ENCODE measurements at places on chromosomes 12 and 14.

- peak; percentile 92 for DNase-seq
Measured at GRCh38 chr14:75522224-75522982, at the start of gene BATF. BATF (plus strand) TSS chr14:75522469; CDS start chr14:75522683, 214 bp downstream.

DNA sequence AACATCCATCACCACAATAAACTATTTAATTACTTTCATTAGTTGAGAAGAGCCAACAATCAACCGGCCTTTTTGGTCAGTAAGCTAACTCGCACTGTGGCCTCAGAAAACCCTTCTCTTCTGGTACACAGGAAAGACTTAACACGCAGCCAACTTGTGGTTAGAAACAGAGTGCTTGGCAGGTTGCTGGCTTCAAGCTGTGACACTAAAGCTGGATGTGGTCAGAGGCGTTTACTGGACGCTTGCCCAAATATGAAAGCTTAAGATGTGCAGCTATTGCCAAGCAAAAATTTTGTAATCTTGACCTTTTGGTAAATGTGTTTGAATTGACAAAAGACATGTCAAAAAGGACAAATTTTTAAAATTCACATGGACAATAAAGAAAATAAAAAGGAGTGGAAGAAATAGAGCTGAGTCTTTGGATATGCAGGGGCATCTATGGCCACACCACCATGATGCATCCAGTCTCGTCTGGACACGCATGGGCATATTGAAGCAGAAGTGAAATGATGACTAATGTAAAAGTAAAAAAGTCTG, 2.6 kb upstream of the KLRK1 start:
- peak; percentile 68 for DNase-seq

- no peak for DNase-seq
Measured at GRCh38 chr14:51677738-51678137, 26.0 kb downstream of the FRMD6 start.

GRCh38 chr12:7404275-7404674, 39.7 kb downstream of the CD163L1 start:
- DNase-seq: no peak

- DNase-seq: no peak
Measured at GRCh38 chr12:50187084-50187900, 20.1 kb upstream of the CERS5 start.

DNA sequence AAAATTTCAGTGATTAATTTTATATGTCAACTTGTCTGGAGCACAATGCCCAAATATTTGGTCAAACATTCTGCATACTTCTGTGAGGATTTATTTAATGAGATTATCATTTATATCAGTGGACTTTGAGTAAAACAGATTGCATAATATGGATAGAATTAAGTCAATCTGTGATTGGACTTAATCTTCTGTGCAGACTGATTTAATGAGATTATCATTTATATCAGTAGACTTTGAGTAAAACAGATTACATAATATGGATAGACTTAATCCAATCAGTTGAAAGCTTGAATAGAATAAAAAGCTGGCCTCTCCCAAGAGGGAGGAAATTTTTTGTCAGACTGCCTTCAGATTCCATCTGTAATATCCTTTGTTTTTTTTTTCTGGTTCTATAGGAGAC, 1413.2 kb downstream of the LRFN5 start:
- no peak for DNase-seq

GRCh38 chr14:83706231-83706954, 1823.6 kb upstream of the FLRT2 start:
- no peak for DNase-seq

- DNase-seq: no peak
Measured at GRCh38 chr12:101779626-101780025, 40.4 kb upstream of the SYCP3 start.

DNA sequence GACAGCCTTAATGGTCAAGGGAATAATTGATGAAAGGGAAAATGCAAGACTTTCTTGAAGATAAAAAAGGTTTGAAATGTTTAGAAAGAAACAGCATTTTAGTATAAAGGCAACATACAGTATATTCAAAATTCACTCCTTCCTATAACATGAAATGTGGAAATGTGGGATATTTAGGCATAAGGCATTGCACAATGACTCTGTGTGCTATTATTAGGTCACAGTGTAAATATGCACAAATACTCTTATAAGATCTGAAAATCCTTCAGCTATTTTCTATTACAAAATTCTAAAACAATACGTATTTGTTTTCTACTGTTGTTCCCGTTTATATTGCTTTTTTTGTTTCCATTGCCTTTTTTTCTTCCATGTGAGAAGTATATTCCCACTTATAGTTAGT, 127.7 kb downstream of the SLC16A7 start:
- no peak for DNase-seq

DNA sequence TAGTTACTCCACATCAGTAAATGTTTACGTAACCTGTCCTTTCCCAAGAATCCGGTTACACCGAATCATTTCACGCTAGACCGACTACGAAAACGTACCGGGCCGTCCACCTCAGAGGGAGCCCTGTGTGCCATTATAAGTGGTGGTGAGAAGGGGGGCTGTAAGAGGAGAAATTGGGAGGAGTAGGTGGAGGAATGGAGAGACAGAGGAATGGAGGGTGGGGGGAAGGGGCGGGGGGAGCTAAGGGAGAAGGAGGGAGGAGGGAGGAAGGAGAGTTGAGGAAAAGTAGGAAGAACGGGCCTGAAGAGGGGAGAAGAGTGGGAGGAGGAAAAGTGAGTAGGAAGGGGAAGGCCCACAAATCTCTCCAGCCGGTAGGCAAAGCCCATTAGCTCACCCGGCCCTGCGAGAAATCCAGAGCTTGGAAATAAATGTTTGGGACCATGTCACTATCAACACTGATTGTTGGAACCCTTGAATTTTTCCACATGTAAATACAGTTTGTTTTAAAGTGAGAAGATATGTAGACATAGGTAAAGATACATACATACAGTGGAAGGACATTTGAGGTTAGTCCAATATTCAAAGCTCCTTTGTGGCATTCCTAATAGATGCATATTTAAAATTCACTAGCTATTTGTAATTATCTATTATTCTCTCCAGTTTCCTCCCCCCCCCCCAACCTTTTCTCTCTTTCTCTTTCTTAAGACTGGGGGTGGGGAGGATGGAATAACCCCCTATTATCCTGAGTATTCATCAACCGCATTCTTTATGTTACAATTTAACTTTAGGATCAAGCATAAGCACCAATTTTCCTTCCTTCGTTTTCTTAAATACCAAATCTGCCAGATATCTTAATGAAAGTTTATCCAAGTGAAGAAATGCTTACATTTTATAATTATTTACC, 2.1 kb upstream of the FOXG1 start:
- no peak for DNase-seq

DNA sequence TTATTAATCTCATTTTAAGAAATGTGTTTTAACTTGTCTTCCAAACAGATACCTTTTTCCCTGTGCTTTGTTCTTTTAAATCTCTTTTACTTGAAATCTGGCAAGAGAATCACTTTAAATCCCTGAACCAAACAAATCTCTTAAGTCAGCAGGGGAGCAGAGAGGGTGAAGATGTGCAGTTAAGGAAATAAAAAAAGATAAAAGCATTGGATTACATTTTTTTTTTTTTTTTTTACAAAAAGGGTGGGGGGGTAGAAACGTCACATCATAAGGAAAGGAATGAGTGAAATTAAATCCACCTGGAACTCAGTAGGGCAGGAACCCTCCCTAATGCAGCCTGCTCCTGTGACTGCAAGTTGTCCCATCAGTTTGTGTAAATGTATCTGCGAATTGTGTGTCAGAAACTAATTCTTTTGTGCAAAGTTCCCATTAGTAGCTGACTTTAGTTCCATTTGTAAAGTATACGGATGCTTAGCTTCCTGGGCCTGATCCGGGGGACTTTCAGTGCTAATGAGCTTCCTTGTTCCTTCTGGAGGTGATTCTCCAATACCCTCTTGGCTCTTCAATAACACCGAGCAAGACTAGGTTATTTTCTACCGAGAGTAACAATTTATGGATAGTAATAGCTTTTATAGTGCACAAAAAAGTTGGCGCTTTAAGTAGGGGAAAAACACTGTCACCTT, 1.5 kb downstream of the TTC6 start:
- no peak for DNase-seq

- no peak for DNase-seq
Measured at GRCh38 chr12:59643550-59643949, 47.7 kb downstream of the SLC16A7 start.

DNA sequence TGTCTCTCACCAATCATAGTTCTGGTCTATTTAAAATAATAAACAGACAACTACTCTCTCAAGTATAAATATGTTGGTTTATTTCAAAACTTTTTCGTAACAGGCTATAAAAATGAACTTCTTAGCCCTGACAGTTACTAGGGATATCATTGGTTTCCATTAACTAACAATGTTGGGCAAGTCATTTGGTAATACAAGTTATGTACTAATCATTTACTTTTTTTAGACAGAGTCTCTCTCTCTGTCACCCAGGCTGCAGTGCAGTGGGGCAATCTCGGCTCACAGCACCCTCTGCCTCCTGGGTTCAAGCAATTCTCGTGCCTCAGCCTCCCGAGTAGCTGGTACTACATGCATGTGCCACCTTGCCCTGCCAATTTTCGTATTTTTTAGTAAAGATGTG, 14.6 kb upstream of the KANSL2 start:
- DNase-seq: no peak

DNA sequence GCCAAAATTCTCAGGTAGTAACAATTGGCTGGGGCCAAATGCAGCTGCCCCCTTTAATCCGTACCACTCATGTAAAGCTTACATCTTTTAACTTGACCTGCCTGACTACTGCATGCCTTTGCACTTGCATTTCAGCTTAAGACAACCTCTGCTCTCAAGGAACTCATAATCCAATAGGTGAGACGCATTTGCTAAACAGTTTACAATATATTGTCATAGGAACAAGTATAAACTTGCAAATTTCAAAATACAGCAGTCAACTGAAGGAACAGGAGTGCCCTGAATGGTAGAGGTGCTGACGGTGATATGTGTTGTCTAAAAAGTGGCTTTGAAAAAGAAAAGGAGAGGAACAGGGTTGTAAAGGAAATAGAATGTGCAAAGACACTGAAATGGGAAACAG, 3.6 kb upstream of the BRMS1L start:
- DNase-seq: no peak

GRCh38 chr12:22333713-22334409, 646 bp downstream of the ST8SIA1 start:
- DNase-seq: peak; percentile 21

- DNase-seq: no peak
Measured at GRCh38 chr14:75476274-75476995, 45.8 kb upstream of the BATF start.

- DNase-seq: peak; percentile 64
Measured at GRCh38 chr14:58238252-58239243, 6.1 kb upstream of the PSMA3 start.

DNA sequence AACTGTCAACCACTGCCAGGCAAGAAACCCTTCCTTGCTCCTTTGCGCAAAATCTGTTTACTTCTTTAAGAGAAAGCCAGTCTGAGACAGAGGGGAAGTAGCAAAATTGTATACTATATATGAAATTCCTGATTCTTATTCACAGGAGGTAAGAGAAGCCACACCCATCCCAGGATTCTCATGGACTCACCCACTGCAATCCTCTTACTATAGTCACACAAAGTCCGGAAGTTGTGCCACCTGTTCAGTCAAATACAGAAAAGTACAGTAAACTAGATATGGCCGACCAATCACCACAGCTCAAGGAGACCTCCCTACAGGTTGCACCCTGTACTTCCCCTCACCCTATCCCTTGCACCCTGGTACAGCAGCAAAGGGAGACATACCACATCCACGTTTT, 2.9 kb downstream of the PRMT5 start:
- DNase-seq: no peak

DNA sequence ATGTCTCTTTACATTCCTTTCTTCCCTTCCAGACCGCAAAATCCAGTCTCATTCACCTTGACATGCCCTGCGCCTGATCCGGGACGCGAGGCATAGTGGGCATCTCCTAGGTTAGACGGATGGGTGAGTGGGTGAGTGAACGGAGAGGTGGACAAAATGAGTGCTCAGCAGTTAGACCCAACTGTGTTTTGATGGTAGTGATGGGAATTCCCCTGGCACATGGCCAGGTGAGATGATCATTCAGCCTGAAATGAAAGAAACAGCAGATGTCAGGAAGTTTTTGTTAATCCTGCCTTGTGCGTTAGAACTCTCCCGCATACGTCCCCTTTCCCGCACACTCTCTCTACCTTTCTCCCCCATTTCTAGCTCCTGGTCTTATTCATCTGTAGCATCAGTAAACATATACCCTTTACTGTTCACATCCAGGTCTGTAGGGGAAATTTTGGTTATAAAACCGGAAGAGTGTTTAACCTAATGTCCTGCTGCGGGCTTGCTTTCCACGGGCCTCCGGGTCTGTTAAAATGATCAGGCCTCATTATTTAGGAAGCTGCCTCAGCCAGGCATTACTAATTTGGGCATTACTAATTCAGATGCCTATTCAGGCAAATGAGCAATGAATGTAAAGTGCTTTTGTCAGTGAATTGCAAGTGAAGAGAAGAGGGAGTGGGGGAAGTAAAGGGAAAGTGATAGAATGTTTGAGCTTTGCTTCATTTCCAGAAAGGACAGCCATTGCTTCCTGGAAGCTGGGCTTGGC, 172.8 kb downstream of the ETV6 start:
- peak; percentile 61 for DNase-seq

DNA sequence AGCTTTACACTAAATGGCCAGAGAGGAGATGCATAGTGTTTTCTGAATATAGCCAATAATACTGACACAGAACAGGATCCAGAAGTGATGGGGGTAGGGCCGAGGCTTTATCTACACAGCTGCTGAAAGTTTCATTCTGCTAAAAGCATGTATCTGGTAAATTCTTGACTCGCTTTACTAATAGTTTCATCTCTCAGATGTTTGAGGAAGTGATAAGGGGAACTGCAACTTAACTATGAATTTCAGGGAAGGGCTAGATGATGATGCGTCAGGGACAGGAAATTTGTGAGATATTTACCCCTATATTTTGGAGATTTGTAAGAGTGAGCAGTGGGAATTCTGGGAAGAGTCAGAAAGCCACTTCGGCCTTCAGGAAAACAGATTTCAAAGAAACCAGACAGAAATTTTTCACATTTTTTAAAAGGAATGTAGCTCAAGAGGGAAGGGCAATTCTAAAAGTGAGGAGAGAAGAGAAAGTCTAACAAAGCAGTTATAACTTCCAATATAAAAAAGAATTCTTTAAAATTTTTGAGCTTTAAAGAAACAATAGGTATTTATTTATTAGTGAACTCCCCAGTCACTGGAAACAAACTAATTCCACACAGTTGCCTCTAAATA, 243.1 kb downstream of the BCAT1 start:
- DNase-seq: no peak
